Melanocyte of skin (primary cell): ENCODE measurements at places on chromosomes 11 and 22. TPM values are rescaled to one million over a fixed set of nuclear protein-coding genes. Genes with fewer than 3 reads are reported as not detected.

The ISX gene
- total RNA-seq: not detected in 2 replicates

The SPTBN2 gene
- total RNA-seq: 6.5 and 27.3 TPM in 2 replicates

The EFCAB6 gene
- 0.33 and 0.77 TPM in 2 replicates for total RNA-seq

The CDC45 gene
- 26.5 and 39.6 TPM in 2 replicates for total RNA-seq

The OR2AG1 gene
- not detected in 2 replicates for total RNA-seq

The UBQLN3 gene
- under 0.01 TPM in 1 of 2 replicates, not detected in the other for total RNA-seq

The DRG1 gene
- total RNA-seq: 72.3 and 78.1 TPM in 2 replicates

The MRGPRX4 gene
- total RNA-seq: not detected in 2 replicates

The LSP1 gene
- total RNA-seq: not detected in 2 replicates

The DDI1 gene
- total RNA-seq: not detected in 2 replicates
